ENCODE measurements at places on chromosomes 4 and X.

DNA sequence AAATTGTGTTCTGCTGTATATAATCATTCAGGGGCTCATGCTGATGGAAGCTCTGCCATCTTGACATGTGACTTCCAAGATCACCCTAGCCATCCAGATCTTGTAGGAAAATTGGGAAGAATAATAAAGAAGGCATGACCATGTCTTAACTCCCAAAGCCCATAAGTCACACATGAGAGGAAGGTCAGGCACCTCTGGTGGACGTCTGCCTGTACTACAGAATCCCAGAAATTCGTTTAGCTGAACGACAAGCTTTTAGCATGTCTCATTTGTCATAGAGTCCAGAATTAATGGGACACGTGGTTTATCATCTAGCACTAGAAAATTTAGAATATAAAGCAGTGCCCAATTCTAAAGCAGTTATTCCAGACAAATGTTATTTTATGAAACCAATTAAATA, 212.7 kb downstream of the CENPC start:
- DNase-seq: no peak

DNA sequence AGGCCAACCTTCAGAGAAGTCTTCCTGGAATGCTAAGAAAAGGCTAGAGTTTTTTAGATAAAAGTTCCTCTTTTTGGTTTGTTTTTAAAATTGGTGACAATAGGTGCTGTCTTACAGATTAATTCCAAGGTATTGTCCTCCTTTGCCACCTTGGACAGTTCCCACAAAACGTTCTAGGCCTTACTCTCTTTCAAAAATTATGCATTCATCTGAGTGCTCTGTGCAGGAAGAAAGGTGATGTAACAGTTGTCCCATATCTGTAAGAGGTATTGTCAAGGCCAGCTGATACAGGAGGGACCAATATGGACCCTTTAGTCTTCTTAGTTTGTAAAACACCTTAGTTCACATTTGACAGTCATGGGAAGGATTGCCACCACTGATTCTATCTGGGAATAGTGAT, 15.9 kb upstream of the CXCL5 start:
- no peak for DNase-seq

DNA sequence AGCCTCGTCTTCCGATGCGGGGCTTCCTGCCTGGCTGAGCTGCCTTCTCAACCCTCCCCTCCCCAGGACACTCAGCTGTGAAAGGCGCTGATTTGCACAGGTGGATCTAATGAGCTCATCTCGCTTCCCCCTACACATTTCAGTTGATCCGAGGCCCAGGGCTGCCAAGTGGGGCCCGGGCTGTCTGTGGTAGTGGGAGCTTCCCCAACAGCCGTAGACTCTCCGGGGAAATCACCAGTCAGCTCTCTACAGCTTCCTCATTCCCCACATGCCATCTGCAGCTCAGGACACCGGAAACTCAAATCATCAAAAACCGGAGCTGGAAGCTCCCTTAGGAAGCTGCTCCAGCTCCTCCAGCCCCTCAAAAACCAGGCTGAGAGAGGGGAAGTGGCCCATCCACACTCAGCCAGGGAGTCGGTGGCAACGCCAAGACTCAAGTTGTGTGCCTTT, 56.2 kb downstream of the SMIM20 start:
- DNase-seq: no peak

DNA sequence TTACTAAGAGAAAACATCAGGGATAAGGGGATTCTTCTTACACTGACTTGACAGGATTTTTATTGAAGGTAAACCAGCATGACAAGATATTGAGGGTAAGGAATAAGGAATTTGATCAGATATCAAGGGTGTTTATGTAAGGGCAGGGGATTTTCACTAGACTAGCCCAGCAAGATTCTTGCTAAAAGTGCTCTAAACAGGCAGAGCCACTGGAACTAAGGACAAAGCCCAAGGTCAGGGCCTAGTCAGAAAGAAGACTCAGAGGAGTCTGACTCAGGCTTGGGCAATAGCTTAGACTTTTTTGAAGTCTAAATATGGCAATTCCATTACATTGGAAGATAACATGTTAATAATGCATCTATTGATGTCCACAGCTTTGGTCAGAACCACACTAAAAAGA, 6.5 kb upstream of the GLRA3 start:
- no peak for DNase-seq

DNA sequence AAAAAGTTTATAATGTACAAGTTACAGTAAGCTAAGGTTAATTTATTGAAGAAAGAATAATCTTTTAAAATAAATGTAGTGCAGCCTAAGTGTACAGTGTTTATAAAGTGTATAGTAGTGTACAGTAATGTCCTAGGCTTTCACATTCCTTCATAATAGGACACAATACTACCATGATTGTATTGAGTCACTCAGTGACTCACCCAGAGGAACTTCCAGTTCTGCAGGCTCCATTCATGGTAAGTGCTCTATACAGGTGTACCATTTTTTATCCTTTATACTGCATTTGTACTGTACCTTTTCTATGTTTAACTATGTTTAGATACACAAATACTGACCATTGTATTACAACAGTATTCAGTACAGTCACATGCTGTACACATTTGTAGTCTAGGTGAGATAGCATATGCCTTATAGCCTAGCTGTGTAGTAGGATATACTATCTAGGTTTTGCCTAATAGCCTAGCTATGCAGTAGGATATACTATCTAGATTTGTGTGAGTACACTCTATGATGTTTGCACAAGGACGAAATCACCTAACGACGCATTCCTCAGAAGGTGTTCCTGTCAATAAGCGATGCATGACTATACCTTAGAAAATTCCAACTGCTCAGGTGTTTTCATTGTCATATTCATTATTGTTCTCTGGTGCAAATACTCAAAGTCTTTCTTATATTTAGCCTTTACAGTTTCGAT, 5.5 kb upstream of the TMEM255A start:
- no peak for DNase-seq

DNA sequence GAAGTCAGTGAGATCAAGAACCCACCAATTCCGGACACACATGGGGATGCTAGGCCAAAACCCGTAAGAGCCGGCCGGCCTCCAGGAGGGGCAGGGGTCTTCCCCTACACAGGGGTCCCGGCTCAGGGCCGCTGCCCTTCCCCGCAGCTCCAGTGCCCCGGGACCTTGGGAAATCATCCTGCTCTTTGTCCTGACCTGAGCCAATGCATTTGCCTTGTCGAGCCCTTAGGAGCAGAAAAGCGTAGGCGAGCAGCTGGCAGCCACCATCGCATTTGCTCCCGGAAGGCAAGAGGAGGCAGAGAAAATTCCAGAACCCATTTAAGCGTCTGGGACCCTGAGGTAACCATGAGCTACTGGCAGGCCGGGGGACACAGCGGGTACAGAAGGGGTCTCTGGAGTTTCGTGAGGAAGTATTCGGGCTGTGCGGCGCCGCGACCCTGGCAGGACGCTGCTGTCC, 7.4 kb upstream of the TNIP2 start:
- DNase-seq: no peak

- no peak for DNase-seq
Observed at GRCh38 chrX:8946563-8946962, 87.4 kb downstream of the FAM9B start.

DNA sequence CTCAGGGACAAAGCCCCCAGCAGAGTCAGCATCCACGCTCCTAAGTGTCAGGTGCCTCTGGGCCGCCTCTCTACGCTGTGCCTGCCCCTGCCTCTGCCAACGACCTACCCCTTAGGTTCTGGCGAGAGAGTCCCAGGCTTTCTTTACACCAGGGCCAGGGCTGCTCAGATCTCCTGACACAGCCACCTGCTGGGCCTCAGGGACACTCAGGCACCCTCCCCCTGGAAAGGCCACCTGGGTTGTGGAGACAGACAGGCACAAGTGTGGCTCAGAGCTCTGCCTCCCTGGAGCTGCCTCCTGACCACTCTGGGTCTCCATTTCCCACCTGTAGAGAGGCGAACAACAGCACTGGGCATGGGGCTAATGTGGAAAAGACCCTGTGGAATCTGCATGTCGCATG, 90.0 kb upstream of the ADRA2C start:
- no peak for DNase-seq

Measured in GF-D8 (cell line).